Thoracic aorta (tissue), 2 donors: ENCODE measurements at places on chromosomes 6 and 20. TPM values are rescaled to one million over a fixed set of nuclear protein-coding genes. Genes with fewer than 3 reads are reported as not detected.

DNA sequence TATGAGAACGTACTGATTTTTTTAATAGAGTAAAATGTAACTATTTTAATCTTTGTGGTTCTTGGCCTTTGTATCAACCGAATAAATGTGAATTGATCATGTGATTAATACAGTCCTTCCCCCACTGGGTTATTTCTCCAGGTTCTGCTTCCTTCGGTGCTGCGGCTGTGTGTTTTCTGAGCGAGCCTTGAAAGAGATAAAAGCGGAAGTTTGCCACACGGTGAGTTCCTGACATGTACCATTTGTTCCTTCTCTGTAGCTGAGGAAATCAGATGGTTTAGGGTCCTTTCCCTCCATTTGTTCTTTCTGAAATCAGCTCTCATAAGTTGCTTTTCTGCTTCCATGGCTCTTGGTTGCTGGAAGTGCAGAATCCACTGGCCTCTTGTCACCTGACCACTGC, 15.5 kb downstream of the RTF2 start:
- H3K36me3 ChIP-seq: peaks cover 39% of the 10 kb centered on the region
- no peak overlapping the region for H3K4me3 ChIP-seq
- DNase-seq: no peak
- H3K4me1 ChIP-seq: no peaks in the 10 kb centered on the region

The HAO1 gene
- total RNA-seq: not detected

The TMEM217 gene
- total RNA-seq: 6.2 TPM

The SLPI gene
- total RNA-seq: 56.0 TPM

GRCh38 chr6:109922851-109923250, 55.3 kb upstream of the GPR6 start:
- no peaks in the 10 kb centered on the region for H3K27me3 ChIP-seq
- H3K4me1 ChIP-seq: no peaks in the 10 kb centered on the region
- no peak for DNase-seq
- no peak overlapping the region for H3K4me3 ChIP-seq

The SLC17A2 gene
- not detected for total RNA-seq

The IBTK gene
- 18.1 TPM for total RNA-seq
